ENCODE measurements at places on chromosomes 5 and 9. TPM values are rescaled to one million over a fixed set of nuclear protein-coding genes. Genes with fewer than 3 reads are reported as not detected.
A peak's percentile ranks its signal among the peaks of the same experiment; 100 is the strongest.

Gene BARHL1
- not detected for total RNA-seq

Gene BHMT2
- 6.2 TPM for total RNA-seq

Gene CFAP157
- total RNA-seq = under 0.01 TPM

Gene IQGAP2
- total RNA-seq = 3.2 TPM

Gene CWC27
- 6.6 TPM for total RNA-seq

Gene IL13
- not detected for total RNA-seq

Gene PCDHAC1
- 0.13 TPM for total RNA-seq

Gene C5orf58
- not detected for total RNA-seq

Gene CDH12
- not detected for total RNA-seq

GRCh38 chr9:115261656-115262081, 143.7 kb upstream of the TNC start:
- DNase-seq = no peak

DNA sequence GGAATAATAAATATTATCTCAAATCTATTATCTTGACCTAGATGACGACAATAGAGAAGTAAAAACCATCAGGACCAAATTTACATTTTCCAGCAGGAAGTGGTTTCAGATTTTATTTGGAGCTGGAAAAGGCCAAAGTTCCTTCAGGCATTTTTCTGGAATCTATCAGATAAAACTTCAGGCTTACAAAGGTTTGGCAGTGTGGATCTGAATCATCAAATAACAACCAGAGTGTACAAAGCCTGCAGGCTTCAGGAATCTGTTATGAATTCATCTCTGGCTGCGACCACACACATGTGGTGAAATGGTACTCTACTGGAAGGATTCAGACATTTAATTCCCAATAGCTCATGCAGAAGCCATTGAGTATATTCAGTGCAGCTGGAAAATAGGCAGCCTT, 726.4 kb upstream of the GRAMD2B start:
- no peak for DNase-seq

GRCh38 chr5:141051521-141051866, 320 bp downstream of the PCDHB1 start:
- no peak for DNase-seq

DNA sequence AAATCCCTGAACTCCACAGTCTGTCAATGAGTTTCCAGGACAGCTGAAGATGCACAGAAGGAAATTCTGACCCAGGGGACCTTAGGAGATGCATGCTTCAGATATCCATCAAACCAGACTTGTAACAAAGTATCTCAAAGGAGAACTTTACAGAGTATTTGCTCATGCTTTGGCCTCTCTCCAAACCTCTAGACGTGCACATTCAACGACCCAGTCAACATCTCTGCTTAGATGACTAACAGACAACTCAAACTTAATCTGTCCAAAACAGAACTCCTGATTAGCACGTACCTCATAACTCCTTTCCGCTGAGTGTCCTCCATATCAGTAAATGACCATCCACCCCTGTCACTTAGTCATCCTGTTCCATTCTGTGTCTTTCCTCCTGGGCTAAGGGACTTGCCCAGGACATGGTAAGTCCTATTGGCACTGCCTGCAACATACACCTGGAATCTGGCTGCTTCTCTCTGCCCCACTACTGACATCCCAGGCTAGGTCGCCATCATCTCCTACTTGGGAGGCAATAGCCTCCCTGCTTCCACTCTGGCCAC, 107.4 kb downstream of the LMNB1 start:
- peak; percentile 47 for DNase-seq

- DNase-seq = no peak
These were observed 8.4 kb downstream of the FNBP1 start for GRCh38 chr9:130034570-130034969.

GRCh38 chr5:85814596-85814995, 803.1 kb upstream of the COX7C start:
- DNase-seq = no peak

GRCh38 chr5:1341863-1342262, 3.0 kb downstream of the CLPTM1L start:
- DNase-seq = no peak

- DNase-seq = no peak
These were observed 873.1 kb upstream of the CTNND2 start for GRCh38 chr5:12777342-12777741.

GRCh38 chr5:172385707-172386106, 68.6 kb downstream of the SH3PXD2B start:
- no peak for DNase-seq

- peak; percentile 17 for DNase-seq
These were observed 3.2 kb downstream of the PAPPA start for GRCh38 chr9:116156621-116157314.

DNA sequence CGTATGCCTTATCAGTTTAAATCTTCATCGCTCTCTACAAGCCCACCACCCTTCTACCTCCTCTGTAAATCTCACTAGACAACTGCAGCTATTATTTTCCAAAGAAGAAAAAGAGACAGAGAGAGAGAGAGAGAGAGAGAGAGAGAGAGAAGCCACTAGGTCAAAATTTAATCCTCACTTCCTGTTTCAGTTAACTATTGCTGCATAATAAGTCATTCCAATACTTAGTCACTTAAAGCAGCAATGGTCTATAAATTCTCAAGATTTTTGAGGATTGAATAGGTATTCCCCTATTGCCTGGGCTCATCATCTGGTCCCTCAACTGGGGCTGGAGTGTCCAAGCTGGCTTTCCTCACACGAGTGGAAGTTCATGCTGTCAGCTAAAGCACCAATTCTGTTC, 68.8 kb downstream of the ITGA1 start:
- DNase-seq = no peak

DNA sequence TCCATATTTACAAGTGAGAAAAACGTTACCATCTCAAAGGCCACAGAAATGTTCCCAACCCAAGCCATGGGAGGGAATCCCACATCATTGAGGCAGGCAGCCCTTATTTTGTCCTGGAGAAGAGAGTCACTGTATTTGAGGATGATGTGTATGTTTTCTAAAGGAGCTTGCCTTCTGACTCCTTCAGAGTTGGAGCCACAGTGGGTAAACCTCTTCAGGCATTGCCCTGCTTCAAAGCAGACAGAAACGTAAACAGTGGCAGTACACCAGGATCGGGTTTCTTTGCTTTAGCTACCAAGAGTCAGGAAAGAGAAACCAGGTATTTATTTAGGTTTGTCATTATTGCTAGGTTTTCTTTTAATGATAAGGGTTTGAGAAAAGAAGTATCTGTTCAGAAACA, 45.7 kb downstream of the MUSK start:
- DNase-seq = no peak

DNA sequence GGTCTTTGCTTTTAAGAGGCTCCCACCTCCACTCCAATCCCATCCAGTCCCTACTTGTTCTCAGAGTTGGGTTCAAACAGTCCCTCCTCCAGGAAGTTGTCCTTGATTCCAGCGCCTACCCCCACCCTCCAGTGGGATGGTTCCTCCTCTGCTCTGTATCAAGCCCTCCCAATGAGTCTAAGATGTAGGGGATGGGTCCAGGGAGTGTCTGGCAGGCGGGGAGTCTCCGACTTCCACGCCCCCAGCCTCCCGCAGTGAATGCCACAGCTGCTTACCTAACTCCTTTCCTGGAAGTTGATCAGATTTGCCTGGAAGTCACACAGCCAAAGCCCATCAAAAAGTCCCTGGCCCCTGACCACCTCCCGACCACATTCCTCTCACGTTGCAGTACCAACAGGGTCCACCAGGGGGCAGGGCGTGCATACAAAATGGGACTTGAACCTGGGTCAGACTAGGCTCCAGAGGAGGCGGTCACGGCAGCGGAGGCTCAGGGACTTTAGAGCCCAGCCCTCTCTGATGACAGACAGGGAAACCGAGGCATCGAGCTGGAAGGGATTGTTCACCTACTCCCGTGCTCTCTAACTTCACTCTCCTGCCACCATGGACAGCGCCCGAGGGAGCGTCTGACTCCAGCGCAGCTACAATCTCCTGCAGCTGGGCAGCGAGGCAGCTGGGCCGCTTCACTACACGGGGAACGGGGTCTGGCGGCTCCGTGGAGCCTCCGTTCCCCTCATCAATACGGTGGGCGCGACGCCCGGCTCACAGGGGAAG, 25.0 kb upstream of the TDRD7 start:
- peak; percentile 66 for DNase-seq

DNA sequence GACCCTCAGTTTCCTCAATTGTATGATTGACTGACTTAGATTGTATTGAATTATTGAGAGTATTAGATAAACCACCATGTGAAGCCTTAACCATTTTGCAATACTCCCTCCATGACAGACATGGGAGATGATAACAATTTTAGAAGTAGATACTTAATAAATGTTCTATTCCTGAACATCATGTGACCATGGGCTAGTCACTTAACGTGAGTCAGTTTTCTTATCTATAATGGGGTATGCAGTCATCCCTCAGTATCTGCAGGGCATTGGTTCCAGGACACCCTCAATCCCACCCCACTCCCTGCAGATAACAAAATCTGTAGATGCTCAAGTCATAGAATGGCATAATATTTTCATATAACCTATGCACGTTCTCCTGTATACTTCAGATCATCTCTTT, 31.0 kb downstream of the SNX18 start:
- no peak for DNase-seq

- peak; percentile 63 for DNase-seq
These were observed 35.0 kb downstream of the IPPK start for GRCh38 chr9:92634712-92635605.

DNA sequence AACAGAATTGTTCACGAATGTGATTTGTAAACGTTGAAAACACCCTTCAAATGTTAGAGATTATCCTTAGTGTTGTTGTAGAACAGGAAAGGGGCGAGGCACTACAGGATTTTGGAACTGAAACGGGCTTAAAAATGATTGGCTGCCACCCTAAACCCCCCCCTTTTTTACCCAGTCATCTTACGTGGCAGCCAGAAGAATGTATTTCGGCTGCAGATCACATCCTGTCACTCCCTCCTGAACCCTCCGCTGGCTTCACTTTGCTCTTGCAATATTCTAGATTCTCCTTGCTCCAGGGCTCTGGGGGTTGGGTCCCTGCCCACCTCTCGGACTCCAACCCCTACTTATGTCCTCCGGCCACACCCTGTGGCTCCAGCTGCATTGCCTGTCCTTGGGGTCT, 13.9 kb upstream of the UNC5A start:
- DNase-seq = no peak
